ENCODE measurements at places on chromosomes 3 and 15.

GRCh38 chr3:134464064-134464688 is 21.6 kb downstream of the ANAPC13 start:
- no peak for DNase-seq

DNA sequence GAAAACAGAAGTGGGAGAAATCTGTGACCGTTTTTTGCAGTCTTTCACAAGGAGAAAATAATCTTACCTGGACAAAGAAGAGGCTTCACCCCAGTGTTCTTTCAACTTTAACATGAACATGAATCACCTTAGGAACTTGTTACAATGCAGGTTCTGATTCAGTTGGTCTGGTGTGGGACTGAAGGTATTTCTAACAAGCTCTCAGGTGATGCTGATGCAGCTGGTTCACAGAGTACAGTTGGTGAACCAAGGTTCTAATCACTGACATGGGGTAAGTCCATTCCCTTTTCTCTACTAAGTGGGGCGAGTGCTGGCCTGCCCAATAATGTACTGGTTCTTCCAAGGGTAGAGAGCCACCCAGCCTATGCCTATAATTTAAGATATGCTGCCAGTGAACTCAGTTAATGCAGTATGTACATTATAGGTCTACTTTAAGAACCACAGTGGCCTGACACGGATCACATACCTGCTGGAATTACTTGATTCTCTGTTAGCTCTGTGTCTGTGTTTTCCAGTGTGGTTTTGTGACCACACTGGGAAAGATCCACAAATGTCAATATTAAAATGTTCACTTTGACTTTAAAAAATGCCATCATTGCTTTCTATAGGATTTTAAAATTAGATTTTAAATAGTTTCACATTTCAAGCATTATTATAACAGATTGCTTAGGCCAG is 304.1 kb downstream of the ZNF621 start:
- DNase-seq: no peak

DNA sequence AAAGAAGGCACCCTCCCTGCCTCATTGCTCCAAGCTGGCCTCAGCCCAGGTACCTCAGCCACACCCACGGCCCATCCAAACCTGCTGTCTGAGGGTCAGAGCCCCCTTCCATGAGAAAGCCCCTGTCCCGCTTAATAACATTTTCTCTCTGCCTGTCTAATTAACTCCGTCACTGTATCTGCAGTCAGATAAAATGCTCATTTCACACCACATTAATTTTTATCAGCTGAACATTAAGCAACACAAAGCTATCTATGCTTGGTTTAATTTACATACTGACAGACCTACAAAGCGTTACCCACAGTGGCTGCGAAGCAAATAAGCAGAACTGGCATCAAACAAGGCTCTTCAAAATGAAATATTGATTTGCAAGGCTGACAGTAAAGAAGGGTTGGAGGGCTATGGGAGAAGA is 309.8 kb upstream of the ICE2 start:
- DNase-seq: no peak

- no peak for DNase-seq
Observed at GRCh38 chr3:12182687-12183441, 24.2 kb upstream of the TIMP4 start.

- no peak for DNase-seq
Observed at GRCh38 chr3:178646186-178646862, 110.1 kb downstream of the KCNMB2 start.

GRCh38 chr15:45121706-45122417 is 7.7 kb downstream of the DUOXA2 start:
- no peak for DNase-seq

- DNase-seq: no peak
Observed at GRCh38 chr3:178537122-178537705, 978 bp downstream of the KCNMB2 start.

DNA sequence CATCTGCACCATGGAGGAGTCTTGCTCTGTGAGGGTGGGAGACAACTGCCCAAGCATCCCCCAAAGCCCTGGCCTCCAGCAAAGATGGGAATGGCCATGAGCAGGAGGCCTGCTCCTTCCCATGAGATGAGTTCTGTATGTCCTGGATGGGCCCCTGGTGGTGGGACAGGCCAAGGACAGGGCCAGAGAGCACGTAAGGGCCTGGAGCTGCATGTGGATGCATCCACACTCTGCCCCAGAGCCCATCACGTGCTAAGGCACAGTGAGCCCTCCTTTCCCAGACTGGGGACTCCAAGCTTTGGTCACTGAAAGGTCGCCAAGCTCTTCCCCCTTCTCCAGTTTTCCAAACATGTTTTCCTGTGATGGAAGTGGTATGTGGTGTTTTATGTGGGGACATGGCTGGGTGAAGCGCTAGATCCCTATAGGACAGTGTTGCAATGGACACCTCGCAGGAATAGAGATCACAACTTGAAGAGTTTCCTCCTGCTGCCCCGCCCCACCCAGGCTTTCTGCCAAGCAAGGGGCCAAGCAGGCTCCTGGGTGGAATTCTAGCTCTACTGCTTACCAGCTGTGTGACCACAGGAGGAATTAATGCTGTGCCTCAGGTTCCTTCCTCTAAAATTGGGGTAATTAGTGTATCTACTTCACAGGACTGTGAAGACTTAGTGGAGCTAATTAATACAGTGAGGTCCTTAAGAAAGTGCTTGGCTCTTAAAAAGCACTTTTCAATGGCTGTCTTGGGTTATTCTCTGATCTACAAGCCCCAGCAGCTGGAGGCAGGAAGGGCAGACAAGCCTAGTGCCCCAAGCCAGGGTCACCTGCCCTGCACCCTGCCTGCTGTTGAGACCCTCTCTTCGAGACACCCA is 106.4 kb upstream of the RPL32 start:
- no peak for DNase-seq

GRCh38 chr15:93515256-93516051 is 426.4 kb upstream of the RGMA start:
- DNase-seq: no peak

DNA sequence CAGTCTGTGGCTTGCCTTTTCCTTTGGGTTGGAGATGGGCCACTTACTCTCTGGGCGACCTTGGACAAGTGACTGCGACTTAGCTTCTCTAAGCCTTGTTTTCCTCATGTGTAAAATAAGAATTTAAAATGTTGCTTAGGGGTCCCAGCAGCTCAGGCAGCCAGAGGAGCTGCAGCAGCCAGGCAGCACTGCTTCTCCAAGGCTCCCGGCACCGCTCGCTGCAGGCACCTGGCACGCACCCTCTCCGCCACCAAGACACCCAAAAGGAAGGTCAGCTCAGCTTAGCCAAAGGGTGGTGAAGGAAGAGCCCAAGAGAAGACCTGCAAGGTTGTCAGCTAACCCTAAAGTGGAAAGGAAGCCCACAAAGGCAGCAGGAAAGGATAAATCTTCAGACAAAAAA is 10.7 kb upstream of the AMOTL2 start:
- DNase-seq: no peak

GRCh38 chr3:143203142-143203541 is 83.6 kb downstream of the CHST2 start:
- DNase-seq: no peak

DNA sequence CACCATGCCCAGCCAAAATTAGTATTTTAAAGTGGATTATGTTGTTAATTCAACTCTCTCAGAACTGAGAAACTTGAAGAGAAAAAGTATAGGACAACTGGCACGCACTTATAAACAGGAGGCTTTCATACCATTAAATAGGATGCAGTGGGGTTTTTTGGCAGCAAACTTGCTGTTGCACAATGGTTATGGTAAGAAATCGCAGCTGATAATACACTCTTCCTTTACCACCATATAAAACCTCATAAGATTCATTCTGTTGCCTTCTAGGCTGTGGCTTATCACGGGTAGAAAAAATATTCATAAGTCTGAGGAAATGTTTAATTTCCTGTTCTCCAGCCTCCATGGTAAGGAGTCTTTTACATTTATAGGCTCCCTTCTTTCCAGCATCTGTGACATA is 95.3 kb downstream of the TMCO5A start:
- DNase-seq: no peak

DNA sequence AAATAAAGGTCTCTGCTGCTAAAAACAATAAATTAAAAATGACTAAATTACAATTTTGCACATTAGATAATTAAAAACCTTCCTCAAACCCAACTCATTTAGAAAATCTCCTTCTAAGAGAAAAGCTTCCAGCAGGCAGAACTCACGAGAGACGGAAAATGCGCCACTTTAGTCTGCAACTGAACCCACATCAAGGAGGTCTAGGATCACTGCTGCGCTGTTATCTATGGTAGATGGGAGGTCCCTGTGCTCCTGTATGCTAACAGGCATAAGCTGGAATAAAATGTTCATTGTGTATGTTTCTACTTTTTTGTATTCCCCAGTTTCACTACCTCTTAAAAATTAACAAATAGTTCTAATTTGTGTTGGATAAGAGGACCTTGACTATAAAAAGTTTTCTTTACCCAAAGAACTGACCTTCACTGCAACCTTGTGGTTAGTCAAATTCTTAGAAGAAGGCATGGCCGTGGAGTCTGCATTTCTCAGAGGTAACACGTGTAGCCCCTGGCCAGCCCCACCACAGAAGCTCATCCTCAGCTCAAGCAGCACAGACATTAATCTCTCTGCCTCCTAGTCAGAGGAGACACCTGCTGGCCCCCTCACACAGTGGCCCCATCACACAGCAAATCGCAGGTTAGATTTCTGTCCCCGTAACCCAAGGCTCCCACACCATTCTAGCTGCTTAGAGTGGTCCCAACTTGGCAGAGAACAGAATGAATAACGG is 22.3 kb downstream of the STIMATE start:
- DNase-seq: no peak

- DNase-seq: no peak
Observed at GRCh38 chr3:127208483-127209100, 15.7 kb downstream of the PRR23E start.

DNA sequence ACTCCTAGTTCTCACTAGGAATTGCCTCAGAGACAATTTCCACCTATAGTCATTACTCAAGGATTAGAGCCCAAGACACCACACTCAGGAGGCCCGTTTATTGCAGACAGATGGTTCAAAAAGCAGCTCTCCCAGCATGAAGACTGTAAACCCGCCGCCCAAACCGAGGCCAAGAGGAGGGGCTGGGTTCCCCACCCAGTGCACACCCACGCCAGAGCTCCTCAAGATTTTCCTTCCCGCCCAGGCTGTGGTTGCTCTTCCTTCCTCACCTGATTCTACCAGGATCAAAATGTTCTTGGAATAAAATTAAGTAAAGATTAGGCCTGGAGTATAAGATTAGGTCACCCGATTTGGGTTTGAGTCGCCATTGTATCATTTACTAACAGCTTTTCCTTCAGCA is 364.4 kb downstream of the MECOM start:
- DNase-seq: no peak

DNA sequence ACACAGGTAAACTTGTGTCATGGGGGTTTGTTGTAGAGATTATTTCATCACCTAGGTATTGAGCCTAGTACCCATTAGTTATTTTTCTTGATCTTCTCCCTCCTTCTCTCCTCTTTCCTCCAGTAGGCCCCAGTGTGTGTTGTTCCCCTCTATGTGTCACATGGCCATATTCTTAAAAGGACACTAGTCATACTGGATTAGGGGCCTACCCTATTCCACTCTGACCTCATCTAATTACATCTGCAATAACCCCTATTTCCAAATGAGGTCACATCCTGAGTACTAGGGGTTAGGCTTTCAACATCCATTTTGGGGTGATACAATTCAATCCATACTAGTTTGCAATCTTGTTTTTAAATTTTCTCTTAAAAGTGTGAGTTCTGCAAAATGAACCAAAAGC is 142.8 kb downstream of the IMPG2 start:
- no peak for DNase-seq

DNA sequence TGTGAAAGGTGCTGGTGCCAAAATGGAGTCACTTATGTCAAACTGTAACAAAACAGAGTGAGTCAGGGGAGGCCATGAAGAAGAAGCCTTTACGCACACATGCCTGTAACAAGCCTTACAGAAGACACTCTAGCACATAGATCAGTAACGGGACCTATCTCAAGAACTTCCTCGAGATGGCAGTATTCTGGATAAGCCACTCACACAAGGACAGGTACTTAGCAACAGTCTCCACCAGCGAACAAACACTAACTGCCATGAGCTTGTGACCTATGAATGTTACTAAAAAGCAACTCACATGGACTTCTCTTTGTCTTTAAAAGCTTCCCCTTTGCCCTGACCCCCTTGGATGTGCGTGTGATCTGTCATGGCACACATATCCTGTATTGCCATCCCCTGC is 235.1 kb downstream of the CD47 start:
- no peak for DNase-seq

DNA sequence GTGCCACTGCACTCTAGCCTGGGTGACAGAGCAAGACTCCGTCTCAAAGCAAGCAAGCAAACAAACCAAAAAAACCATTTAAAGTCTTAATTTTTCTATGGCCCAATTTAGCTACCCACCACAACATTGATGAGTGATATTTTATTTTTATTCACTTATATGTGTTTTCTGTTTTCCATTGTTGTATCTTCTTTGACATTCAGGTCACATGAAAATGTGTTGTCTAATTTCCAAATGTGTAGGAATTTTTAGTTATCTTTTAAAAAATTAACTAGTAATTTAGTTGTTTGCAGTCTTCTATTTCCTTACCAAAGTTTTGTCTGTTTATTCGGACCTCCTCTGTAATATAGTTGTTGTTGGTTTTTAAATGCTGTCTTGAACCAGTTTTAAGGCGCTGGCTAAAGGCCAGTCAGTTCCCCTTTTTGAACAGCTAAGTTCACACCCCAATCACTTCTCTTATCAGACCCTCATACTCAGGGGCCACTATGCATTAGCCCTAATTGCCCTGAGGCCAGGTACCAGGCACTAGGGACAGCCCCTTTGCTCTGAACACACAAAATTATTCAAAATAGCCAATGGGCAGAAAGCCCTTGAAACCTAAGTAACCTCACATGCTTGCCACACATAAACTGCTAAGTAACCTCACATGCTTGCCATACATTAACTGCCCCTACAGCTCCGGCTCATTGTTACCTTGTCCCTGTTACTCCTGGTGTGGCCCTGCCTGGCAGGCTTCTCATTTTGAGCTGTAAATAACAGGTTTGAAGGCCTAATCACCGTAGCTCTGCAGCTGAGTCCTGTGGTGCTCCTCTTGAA is 4.3 kb upstream of the CCR4 start:
- no peak for DNase-seq

GRCh38 chr3:178518660-178519396 is 17.4 kb upstream of the KCNMB2 start:
- no peak for DNase-seq

DNA sequence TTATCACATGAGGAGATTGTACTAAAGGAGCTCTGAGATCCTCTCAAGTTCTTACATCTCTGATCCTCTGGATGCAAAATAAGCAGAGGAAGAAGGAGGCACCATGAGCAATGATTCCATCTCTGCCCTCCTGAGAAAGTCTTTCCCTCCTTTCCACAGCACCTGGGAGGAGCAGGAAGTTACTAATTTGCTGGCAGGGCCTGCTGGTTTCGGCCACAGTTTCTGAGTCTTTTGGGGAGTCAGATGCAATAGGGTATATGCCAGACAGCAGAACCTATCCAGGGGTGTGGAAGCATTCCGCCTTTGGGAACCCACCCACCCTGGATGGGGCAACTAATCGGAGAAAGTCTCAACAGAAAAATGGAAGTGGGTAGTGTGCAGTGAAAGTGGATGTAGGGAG is 38.5 kb upstream of the SPTSSB start:
- no peak for DNase-seq

GRCh38 chr3:119560160-119560559 is 746 bp upstream of the CD80 start:
- no peak for DNase-seq

GRCh38 chr3:24479816-24480215 is 14.8 kb downstream of the THRB start:
- no peak for DNase-seq
